NCI-H510A treated with DMSO at 0.1 percent for 48 hours (cell line): ENCODE measurements at places on chromosomes 3 and 15.

DNA sequence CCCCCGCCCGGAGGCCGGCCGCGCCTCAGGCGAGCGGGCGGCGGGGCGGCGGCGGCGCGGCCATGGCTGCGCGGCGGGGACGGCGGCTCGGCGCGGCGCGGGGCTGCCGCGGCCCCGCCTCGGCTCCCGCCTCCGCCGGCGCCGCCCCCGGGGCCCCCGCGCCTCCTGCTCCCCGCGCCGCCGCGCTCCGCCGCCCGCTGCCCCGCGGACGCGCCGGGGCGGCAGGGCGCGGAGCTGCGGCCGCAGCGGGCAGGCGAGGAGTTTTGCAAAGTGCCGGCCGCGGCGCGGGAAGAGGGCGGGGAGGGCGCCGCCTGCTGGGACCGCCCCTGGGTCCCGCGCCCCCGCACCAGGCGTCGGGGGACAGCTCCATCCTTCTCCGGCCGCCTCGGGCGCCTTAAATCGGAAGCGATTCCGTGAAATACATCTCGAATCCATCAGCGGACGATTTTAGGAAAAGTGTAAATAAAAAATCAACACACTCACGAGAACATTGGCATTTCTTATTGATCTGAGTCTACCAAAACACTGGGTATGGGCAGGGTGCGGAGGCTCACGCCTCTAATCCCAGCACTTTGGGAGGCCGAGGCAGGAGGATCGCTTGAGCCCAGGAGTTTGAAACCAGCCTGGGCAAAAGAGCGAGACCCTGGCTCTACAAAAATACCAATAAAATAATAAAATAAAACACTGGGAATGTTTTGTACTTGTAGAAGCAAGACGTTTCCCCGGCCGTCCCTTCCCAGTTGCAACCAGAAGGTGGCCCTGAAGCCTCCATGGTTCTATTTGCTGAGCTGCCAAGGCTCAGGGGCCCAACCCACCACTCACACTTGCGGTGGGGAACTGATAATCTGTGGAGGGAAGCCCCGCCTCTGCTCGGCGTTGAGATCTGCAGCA lies 136.9 kb downstream of the NUP210 start:
- peak; percentile 69 for DNase-seq

DNA sequence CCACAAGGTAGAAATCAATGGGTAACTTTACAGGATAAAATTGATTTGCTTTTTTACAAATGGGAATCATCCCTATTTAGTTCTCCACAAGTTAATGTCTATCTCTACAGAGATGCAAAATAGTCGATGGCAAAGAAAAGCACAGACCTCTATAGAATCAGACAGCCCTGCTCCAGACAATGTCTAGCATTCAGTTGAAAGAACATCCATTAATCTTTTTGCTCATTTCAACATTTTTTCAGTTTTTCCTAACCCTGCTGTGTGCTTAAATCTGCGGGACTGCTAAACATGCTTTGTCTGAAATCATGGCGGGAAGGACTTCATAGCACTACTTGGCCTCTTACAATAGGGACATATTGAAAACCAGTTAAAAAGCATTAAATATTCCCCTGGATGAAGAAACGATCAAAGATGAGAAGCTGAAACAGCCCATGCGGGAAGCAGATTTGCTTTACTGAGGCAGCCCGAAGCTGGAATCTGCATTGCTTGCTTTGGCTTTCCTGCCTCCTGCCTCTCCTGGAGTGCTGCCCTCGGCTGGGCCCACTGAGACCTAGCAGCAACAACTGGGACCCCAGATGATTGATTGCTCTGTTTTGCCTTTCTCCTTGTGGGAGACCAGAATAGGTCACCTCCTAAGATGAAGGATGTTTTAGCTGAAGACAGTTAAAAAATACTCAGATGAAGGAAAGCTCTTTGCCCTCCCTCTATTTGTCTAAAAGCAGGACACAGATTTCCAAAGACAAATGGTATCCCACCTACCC lies 38.5 kb upstream of the RASGRP1 start:
- DNase-seq = no peak

DNA sequence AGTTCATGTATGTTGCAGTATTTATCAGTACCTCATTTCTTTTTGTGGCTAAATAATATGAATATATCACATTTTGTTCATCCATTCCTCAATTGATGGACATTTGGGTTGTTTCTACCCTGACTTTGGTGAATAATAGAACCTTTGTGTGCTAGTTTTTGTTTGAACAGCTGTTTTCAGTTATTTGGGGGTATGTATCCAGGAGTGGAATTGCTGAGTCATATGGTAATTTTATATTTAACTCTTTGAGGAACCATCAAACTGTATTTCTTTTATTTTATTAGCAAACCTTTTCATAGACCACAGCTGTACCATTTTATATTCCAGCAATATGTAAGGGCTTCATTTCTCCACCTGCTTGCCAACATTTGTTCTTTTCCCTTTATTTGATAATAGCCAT lies 38.4 kb upstream of the RBM5 start:
- no peak for DNase-seq

GRCh38 chr3:59566481-59566975 lies 516.7 kb upstream of the CFAP20DC start:
- DNase-seq = no peak

- DNase-seq = no peak
Observed at GRCh38 chr3:150757768-150758167, 5.2 kb downstream of the SIAH2 start.

DNA sequence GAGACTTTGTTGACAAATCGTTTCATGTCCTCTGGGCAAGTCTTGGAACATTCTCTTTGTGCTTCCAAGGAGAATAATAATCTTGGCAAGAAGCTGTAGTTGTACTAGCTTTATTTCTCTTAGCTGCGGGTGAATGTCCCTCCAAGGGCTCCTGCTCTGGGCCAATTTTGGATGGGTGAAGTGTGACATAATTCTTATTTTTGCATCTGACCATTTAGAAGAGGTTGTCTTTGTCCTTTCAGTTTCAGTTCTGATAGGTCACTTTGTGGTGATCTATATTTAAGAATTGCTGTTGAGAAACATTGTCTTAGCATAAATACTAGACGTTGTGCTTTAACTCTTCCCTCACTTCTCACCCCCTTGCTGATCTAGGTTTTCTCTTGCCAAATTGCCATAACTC lies 164.8 kb upstream of the RORA start:
- no peak for DNase-seq

GRCh38 chr3:111676211-111677006 lies 81.3 kb upstream of the ZBED2 start:
- DNase-seq = no peak

DNA sequence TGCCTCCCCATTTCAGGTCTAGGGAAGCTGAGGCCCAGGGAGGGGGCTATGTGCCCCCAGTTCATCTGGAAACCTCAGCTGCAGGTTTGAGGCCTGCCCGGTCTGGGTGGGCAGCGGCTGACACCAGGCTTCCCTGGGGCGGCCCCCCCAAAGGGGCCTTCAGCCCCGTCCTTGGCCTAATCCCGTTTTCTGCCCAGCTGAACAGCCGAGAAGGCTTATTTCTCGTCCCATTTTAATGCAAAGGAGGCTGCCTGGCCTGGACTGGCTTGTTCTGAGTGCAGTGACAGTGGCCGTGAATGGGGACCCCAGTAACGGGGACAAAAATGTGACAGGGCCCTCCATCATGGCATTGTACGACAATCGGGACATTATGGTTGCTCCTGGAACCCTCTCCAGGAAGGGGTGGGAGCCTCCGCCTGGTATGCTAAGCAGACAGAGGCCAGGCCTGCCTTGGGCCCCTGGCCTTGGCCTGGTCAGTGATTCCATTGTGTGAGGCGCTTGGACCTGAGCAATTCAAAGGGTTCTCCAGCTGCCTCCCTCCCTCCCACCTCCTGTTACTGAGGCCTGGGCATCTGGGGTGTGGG lies 93.9 kb downstream of the WNT7A start:
- DNase-seq = no peak

- peak; percentile 65 for DNase-seq
Observed at GRCh38 chr15:90184786-90185704, 16.1 kb upstream of the SEMA4B start.

DNA sequence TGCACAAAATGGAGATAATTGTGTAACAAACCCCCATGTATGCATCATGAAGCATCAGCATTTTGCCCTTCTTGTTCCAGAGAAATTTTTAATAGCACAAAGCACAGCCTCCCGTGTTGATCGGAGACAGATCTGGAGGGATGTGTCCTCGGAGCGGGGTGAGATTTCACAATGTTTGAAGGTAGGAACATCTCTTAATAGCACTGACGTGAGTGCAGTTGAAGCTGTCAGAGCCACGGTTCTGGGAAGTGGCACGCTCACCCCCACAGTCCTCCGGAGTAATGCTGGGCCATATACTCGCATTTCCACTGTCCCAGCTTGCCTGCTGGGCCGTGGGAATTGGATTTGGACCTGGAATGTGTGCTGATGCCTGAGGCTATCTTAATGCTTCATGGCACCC lies 24.1 kb downstream of the ARPP21 start:
- no peak for DNase-seq

DNA sequence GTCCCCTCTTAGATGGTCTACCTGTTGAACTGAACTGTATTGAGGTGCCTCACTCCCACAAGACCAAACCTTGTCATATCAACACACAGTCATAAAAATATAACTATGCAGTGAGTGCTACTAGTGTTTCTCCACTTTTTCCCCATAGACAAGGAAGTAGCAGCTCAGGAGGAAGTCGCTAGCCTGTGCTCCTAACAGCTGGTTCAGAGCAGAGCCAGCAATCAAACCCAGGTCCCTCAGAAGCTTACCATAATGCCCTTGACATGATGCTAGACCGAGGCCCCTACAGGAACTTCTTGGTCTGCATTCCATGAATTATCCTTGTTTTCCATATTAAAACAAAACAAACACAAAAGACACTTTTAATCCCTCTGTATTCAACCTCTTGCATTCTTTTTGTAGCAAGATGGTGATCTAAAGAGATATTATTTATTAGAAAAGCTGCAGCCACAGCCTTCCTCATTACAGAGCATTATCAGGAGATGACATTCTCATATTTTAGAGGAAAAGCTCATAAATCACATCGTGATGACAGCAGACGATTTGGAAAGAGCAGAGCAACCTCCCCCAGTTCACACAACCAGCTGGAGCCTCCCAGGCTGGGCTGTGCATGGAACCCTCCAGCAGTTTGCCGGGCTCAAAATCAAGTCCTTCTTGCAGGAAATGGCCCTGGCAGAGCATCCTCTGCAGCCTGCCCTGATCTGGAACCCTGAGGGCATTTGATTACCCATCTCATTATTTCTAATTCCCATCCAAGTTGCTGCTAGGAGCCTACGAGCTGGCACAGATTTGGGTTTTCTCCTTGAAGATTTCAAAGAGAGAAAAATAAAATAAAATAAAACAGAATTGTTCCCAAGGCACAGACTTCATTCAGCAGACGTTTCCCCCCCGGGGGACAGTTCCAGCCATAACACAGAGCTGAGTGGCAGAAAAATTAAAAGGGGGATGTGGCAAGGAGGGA lies 118.8 kb downstream of the SRGAP3 start:
- no peak for DNase-seq

DNA sequence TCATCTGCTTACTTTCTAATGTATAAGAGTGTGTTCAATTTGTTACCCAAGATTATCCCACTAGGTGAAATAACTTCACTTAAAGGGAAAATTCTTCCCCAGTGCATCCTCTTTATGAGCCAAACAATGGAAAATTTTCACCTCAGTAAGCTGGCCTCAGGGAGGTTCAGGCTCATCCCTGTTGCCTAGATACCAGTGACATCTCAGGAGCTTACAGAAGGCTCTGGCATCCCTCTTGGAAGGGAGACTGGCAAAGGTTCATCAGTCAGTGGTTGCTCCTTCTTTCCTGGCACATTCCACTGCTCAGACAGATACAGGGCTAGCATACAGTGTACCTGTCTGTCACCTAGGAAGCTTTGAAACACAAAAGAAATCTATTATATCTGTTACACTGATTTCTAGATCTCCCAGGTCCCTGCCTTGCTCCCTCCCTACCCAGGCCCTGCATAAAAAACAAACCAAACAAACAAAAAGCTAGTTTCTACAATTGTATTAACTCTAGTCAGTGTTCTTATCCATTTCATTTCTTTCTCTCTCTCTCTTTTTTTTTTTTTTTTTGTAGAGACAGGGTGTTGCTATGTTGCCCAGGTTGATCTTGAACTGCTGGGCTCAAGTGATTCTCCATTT lies 1.7 kb downstream of the IP6K2 start:
- DNase-seq = no peak

DNA sequence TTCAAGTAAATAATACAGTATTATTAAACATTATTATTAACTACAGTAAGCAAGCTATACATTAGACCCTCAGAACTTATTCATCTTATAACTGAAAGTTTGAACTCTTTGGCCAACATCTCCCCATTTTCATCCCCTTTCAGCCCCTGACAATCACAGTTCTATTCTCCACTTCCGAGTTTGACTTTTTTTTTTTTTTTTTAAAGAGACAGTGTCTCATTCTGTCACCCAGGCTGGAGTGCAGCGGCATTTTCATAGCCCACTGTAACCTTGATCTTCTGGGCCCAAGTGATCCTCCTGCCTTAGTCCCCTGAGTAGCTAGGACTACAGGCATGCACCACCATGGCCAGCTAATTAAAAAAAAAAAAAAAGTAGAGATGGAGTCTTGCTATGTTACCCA lies 41.3 kb upstream of the LRIG1 start:
- DNase-seq = no peak

GRCh38 chr3:144073698-144074097 lies 102.1 kb downstream of the DIPK2A start:
- DNase-seq = no peak

GRCh38 chr15:93644595-93644994 lies 555.6 kb upstream of the RGMA start:
- DNase-seq = no peak

DNA sequence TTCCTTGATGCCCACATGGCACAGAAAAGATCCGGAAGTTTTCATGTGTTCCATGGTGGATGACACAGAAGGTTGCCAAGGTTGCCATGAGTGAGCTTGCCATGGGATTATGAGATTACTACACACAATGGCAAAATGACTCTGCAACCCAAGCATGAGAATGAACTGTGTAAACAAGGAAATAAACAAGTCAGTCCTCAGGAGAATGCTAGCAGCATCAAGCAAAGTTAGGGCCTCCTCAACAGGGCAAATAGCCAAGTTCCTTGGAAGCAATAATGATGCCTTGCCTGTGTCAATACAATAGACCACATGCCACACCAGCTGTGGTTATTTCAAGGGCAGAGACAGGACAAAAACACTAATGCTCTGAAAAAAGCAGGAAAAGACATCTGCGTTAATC lies 41.8 kb downstream of the AQR start:
- no peak for DNase-seq

GRCh38 chr15:66775127-66776105 lies 73.4 kb downstream of the SMAD6 start:
- DNase-seq = no peak

- DNase-seq = peak; percentile 38
Observed at GRCh38 chr15:56491110-56491722, 26.3 kb upstream of the MNS1 start.

- no peak for DNase-seq
Observed at GRCh38 chr15:100241572-100242482, 99.9 kb downstream of the ADAMTS17 start.

DNA sequence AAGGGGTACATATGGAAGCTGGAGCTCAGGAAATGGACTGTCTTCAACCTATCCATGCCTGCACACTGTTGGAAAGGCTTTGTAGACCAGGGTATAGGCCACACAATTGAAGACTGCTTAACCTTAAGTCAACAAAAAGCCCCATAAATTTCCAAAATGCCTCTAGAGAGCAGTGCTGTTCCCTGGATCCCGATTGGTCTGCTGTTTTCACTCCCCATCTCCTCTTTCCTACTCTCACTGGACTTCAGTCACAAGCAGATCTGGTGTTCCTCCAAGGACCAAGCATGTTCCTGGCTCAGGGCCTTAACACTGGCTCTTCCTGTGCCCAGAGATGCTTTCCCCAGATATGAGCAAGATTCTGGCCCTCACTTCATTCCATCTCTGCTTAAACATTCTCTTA lies 22.8 kb upstream of the LRRC34 start:
- DNase-seq = no peak

- DNase-seq = no peak
Observed at GRCh38 chr3:191234216-191234615, 35.2 kb downstream of the OSTN start.
